ENCODE measurements at places on chromosomes 3 and 15.

DNA sequence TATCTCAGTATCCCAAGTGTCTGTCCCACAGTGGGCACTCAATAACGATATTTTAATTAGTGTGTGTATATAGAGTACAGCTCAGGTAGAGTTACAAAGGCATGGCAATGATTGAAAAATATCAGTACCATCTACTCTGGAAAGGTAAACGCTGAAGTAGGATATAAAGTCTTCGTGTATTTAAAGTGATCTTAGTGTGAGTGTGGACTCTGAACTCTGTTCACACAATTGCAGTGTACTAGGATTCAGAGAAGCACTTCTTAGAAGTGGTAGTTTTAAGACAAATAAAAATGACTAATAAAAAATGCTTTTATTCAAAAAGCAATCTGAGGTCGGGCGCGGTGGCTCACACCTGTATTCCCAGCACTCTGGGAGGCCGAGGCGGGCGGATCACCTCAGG lies 62.9 kb upstream of the RAP2B start:
- no peak for DNase-seq

DNA sequence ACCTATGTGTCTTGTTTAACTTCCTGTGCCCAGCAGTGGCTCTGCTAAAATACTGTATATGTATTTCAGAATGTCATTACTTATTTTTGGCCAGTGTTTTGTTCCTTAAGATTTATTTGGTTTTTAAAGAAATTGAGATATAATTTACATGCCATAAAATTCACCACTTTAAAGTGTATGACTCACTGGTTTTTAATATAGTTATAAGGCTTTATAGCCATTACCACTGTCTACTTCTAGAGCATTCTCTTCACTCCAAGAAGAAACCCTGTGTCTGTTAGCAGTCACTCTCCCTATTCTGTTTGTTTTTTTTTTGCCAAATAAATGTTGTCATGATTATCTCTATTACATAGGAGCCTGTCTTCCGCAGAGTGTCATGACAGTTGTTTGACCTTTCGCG lies 25.8 kb downstream of the PPM1L start:
- no peak for DNase-seq

- no peak for DNase-seq
Measured at GRCh38 chr15:47203993-47204392, 513.3 kb upstream of the SEMA6D start.

DNA sequence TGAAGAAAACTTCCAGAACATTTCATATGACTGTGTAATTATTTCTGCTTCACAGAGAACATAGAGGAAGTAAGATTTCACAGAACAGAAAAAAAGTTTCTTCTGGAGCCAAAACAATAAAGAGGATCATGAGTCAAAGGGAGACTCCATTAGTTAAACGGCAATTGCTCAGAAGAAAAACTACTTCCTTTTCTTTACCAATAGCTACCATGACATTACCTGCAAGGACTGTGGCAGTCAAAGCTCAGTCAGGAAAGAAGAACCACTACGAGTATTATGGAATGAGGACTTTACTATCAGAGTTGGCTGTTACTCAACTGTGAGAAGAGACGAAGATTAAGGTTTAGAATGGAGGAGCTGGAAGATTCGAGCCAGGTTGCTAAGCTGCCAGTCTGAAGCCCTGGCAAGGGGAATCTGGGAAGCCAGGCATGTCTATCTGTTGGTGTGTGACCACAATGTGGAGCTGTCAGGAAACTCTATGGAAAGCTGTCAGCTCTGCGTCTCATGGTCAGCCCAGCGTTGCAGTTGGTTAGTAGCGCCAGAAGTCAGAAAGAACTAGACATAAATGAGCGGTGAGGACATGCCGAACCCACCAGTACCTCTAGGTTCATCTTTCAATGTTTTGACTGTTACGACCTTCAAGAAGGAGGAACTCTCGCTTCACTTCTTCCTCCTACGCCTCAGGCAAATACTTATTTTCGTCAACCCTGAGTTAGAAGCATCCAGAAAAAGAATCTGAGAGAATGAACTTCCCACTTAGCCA lies 604.3 kb downstream of the FGF12 start:
- DNase-seq = no peak

GRCh38 chr3:94285872-94286271 lies 223.0 kb downstream of the NSUN3 start:
- no peak for DNase-seq

- DNase-seq = no peak
Measured at GRCh38 chr15:90030376-90030775, 29.3 kb downstream of the ZNF710 start.

DNA sequence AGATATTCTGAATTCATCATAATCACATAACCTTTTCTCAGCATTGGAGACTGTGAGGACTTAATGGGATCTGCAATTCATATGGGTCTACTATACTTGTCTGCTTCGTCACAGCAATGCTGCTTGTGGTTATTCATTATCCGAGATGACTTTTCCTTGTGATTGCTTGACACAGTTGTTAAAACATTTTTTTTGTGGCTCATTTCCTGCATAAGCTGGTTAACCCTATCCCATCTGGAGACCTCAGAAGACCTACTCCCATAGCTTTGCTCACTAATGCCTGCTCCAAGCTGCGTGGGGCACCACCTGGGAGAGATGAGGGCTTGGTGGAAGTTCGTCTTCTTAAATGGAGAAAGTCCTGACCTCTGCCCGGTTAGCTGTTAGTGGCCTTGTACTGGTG lies 360.8 kb downstream of the CHST2 start:
- no peak for DNase-seq

GRCh38 chr3:131802029-131802428 lies 232.8 kb downstream of the CPNE4 start:
- DNase-seq = no peak

DNA sequence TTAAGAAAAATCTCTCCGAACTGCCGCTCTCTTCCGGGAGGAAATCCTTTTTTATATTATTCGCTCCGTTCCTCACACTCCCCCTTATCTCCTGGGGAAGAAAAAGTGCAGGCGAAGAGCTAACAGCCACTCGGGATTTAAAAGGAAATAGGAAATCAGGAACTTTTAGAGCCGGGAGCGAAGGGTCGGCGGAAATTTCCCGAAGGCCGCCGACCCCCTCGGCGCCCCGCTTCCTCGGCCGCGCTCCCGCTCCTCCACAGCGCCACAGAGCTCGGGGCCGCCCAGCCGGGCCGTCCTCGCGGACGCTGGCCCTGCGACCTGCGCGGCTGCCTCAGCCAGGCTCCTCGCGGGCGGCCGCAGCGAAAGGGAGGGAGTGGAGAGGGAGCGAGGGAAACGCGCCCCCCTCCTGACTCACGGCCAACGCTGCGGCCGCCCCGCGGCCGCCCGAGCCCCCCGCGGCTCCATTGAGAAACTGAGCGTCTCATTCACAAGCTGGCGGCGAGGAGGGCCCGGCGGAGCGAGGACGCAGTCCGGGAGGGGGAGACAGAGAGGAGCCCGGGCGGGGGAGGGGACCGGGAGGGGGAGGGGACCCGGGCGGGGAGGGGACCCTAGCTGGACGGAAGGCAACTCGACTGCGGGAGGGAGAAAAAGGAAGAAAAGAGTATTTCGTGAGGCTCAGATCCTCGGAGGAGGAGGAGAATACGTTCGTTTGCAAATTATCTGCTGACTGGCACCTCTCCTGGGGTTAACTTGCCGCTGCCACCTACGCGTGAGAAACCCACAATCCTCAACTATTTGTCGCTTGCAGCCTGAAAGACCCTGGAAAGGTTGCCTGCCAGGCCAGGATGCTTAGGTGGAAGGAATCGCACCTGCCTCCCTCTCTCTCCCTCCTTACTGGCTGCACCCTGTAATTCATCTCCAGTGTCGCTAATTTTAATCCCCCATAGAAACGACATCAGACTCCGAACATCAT lies at the start of gene PTPN9:
Gene PTPN9, minus strand, starts transcription at position 368 of the 973 bp plus-strand sequence. CDS start 539 bp downstream, outside the sequence.
- peak; percentile 76 for DNase-seq

- DNase-seq = no peak
Measured at GRCh38 chr3:78143000-78143399, 1103.1 kb downstream of the ROBO2 start.

GRCh38 chr15:74841891-74842373 lies 1.0 kb downstream of the ULK3 start:
- DNase-seq = no peak

DNA sequence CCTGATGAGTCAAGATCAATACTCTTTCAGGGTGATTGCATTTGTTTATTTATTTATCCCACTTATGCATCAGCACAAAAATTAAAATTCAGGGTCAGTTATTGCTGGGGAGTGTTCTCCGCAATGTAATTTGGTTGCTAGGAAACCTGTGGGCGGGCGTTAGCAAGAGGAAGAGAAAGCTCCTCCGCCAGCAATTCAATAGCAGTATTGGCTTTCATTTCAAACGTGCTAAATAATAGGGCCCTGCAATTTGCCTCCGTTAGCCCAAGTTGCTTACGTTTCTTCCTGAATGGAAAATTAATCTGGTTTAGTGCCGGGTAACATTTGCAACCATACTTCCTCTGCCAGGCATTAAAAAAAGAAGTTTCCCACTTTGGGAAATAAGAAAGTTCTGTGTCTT lies 35.5 kb upstream of the PLCL2 start:
- DNase-seq = peak; percentile 15

- peak; percentile 46 for DNase-seq
Measured at GRCh38 chr3:127015282-127016042, 32.5 kb downstream of the PLXNA1 start.

GRCh38 chr3:50412231-50412754 lies 53.0 kb upstream of the TMEM115 start:
- DNase-seq = no peak

- DNase-seq = no peak
Measured at GRCh38 chr3:108006077-108006771, 84.6 kb downstream of the CD47 start.

DNA sequence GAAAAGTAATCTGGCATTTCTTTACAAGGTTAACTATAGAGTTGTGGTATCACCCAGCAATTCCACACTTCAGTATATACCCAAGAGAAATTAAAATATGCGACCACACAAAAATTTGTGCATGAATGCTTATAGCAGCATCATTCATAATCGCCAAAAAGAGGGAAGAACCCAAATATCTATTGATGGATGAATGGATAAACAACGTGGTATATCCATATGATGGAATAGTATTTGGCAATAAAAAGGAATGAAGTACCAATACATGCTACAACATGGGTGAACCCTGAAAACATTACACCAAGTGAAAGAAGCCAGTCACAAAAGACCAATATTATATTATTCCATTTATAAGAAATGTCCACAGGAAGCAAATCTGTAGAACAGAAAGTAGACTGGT lies 8.6 kb upstream of the SKOR1 start:
- DNase-seq = no peak

DNA sequence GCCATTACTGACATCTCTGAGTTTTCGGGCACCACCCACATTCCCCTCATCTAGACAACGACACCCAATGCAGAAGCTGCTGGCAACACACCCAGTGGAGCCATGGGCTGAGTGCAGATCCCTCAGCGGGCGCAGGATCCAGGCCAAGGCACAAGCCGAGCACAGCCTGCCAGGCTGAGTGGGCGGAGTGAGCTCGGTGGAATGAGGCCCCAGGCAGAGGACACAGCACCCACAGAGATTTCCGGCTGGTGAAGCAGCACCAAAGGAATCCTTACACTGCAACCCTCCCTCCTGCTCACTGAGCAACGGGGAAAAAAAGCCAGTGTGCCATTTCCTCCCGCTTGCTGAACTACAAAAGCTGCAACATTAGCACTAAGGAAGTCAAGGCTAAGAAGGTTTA lies 34.3 kb downstream of the ZMAT3 start:
- DNase-seq = peak; percentile 40

DNA sequence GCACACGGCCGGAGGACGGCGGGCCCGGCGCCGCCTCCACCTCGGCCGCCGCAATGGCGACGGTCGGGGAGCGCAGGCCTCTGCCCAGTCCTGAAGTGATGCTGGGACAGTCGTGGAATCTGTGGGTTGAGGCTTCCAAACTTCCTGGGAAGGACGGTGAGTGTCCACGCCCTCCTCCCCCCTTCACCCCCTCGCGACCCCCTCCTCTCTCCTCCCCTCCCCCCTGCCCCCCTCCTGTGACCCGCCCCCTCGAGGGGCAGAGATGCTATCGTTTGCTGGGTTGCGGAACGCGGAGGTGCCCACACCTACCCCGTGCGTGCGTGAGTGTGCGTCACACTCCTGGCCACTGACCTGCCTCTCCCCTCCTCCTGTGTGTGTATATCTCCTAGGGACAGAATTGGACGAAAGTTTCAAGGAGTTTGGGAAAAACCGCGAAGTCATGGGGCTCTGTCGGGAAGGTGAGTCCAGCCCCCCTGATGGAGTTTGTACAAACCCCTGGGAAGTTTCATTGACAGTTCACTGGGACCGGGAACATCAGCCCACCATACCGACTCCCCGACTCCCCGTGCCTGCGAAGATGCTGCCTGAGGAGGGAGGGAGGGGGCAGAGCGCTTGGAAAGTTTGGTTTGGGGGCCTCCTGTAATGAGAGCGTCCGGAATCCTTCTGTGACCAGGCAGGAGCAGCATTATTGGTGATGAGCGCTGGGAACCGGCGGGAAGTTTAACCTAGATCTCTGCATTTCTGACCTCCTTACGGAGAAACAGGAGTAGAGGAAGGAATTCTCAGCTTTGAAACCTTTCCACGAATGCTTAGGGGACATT lies 795 bp upstream of the SCAANT1 start:
- peak; percentile 54 for DNase-seq

- DNase-seq = no peak
Measured at GRCh38 chr15:60218256-60218655, 179.5 kb downstream of the ANXA2 start.

DNA sequence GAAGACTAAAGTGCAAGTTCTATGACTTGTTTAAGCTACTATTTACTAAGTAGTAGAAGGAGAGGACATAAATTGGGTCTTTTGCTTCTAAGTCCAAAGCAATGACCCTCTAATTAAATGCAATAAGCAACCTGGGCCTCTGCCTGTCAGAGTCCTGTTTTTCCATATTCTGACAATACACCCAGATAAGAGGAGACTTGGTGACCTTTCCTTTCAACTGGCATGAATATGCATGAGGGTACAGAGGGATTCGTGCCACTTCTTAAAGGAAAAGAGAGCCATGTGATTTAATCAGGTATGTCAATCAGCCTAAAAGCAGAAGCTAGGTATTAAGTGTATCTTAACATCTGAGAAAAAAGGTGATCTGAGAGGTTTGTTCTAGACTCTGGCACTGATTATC lies 50.7 kb upstream of the FGF7 start:
- no peak for DNase-seq

GRCh38 chr3:171077261-171077660 lies 50.7 kb upstream of the SLC2A2 start:
- no peak for DNase-seq
